ENCODE measurements at places on chromosomes 16 and 17.

DNA sequence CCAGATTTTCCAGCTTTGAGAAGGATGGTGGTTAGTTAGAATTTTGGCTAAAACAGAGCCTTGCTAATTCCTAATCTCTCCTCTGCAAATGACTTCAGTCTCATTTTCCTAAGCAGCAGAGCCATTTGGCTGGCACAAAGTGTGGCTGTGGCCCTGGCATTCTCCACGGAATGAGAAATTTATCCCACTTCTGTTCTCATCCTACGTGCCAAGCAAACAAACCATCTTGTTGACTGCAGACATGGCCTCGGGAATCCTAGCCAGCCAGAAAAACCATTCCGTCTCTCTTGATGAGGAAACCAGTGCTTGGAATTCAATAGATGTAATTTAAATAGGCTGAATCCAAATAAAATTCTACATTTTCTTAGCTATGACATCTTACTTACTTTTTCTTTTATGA is 34.1 kb upstream of the ELAC2 start:
- no peak for DNase-seq

- peak; percentile 58 for DNase-seq
These were observed 651 bp upstream of the EIF1 start for GRCh38 chr17:41687828-41688640.

DNA sequence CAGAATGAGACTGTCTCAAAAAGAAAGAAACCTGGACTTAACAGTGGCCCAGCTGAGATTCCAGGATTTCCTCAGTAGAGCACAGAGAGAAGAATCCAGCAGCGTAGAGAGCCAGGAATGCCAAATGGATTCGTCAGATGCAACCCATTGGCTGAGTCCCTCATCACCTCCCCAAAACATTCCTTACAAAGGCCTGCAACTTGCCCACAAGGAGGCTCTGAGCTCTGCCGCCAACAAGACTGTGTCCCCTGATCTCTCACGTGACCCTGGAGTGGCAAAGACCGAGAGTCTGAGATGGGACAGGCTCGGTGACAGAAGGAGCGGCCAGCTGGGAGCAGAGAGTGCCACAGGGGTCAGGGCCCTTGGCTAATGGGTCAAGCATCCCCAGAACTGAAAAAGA is 6.9 kb upstream of the CHMP6 start:
- no peak for DNase-seq

DNA sequence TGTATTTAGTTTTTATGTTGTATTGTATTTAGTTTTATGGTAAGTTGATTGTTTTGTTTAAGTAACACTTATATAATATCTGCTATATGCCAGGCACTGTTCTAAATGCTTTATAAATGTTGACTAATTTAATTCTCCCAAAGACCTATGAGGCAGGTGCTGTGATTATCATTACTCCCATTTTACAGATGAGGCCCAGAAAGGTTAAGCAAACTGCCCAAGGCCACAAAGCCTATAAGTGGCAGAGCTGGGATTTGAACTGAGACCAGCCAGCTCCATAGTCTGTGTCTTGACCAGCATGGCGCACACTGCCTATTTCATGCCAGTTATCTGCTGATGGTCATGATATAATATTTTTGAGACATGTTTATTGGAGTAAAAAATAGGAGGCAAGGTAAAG is 24.0 kb downstream of the IL21R start:
- no peak for DNase-seq

- peak; percentile 23 for DNase-seq
These were observed 3.4 kb downstream of the MIF4GD start for GRCh38 chr17:75267411-75268232.

- DNase-seq = no peak
These were observed 66.3 kb upstream of the CDH8 start for GRCh38 chr16:62102588-62102987.

DNA sequence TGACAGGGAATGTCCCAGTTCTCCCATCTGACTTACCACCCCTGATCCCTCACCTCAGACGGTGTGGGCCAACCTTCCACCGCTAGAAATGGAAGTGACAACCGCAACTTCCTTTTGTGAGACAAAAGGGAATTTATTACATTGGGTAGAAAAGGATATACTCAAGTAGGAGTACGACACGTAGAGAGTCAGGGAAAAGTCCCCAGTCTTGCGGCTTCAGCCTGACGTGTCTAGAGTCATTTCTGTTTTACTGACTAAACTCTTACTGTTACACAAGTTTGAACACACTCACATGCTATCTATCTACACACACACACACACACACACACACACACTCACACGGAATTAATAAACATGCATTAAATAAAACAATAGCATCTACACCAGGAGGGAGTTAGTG is 178.9 kb downstream of the COPRS start:
- DNase-seq = no peak

GRCh38 chr16:26795184-26795583 is 271.5 kb upstream of the C16orf82 start:
- no peak for DNase-seq

DNA sequence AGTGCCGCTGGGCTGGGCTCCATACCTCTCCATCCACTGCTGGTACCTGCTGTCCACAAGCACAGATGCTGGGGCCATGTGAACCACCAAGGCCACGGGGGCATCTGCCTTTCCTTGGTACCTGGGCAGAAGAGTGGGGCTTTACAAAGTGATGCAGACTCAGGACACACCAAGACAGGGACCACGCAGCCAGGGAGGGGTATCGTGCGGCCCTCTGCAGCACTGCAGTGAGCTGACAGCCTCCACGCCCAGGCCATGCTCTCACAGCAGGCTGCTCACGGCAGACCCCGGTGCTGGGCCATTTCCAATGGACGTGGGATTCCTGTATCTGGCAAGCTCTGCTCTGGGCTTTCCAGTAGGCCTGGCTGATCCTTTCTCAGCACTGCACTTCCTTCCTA is 14.4 kb downstream of the ELAC2 start:
- no peak for DNase-seq

DNA sequence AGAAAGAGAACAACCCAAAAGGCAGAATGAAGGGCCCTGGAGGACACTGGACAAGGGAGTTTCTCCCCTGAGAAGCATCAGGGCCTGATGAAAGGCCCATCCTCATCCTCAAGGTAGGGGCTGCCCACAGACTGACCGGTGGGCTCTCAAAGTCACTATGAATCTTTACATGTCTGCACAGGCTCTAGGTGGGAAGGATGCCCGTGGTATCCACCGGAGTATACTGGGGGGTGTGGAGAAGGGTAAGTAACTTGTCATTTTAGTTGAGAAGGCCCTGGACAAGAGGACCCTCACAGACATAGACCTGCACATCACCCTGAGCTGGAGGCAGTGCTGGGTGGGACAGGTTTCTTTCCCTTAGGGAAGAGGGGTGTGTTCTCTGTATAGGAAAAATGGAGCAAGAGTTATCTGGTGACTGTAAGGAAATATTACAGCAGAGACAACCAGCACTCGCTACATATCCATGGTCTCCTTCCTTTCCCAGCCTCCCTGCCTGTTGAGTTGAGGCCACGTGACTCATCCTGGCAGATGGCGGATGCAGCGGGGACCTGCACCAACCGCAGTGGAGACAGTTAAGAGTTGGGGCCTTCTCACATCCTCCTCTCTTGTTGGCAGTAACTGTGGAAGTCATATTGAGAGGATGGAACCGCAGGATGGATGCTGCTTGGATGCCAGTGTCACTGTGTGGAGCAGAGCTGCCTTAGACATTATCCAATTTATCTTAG is 45.6 kb upstream of the KCNJ12 start:
- DNase-seq = no peak

DNA sequence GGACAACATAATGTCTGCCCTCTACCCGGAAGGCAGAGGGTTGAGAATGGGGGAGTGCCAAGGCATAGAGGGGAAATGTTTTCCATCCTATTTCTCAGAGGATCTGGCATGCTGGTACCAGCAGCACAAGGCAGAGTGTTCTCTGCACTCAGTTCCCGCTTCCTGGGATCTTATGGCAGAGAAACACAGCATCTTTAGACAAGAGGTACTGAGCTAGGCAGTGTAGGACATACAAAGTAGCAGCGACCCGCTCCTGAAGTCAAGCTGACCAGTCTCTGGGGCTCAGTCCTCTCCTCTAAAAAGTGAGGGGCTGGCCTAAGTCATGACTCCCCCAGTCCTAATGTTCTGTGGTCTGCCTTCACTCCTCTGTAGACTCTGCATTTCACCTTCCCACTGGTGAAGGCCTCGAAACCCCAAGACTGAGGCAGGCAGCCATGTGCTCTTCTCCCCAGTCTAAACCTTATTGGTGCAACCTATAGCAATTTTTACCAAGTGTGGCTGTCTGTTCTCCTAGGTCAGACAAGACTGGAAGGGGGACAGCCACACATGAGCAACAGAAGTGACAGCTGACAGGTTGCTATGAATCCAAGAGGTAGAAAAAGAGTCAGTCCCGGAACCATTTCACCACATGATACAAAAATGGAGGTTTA is 11.3 kb upstream of the TSPOAP1 start:
- DNase-seq = no peak

DNA sequence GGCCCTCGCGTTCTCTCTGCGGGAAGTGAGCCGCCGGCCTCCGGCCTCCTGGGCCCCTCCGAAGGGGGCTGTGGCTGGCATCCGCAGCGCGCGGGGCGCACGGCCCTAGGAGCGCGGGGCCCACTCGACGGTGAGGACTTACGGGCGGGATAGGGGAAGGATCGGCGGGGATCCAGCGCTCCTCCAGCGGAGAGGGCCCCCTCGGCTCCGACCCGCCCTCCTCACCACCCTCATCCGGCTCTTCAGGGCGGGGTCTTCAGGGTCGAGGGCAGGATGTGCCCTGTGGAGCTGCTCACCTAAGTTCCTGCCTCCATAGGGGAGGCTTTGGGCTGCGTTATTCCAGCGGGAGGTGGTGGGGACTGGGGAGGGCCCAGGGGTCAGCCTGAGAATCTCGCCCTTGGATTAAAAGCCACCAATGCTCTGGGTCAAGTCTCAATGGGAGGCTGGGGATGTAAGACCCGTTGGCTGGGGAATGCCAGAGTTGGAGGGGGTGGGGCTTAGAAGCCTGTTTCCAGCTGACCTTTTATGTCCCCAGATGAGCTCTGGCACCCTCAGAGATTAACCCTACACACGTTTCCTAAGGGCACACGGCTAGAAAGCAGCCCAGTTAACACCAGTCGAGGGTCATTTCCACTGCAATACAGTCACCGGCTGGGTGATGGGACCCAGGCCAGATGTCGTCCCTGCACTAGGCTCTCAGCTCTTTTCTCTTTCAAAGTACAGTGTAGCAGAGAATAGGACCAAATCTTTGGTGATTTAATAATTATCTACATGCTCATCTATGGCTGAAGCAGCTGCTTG is 13.4 kb downstream of the TBX2 start:
- peak; percentile 42 for DNase-seq

GRCh38 chr17:61313461-61314326 is 85.9 kb upstream of the TBX2 start:
- no peak for DNase-seq

DNA sequence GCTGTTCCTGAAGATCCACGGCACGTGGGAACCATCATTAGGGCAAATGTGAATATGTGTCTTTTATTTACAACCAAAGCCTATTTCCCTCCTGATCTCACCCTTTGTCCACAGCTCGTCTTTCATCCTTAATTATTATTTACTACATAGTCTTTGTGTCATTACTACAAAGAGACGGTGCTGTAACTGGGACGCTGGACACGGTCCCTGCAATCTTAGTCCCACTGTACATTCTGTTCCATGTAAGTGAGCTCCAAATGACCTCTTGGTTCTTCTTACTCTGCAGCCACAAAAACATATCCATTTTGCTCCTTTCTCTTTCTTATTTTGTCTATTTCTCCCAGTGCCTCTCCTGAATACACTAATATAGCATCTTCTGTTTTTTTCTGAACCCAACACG is 12.7 kb upstream of the KRT23 start:
- DNase-seq = no peak

GRCh38 chr17:17341452-17341851 is 38.3 kb downstream of the NT5M start:
- DNase-seq = no peak

GRCh38 chr17:45087504-45087975 is 26.4 kb downstream of the NMT1 start:
- DNase-seq = no peak

DNA sequence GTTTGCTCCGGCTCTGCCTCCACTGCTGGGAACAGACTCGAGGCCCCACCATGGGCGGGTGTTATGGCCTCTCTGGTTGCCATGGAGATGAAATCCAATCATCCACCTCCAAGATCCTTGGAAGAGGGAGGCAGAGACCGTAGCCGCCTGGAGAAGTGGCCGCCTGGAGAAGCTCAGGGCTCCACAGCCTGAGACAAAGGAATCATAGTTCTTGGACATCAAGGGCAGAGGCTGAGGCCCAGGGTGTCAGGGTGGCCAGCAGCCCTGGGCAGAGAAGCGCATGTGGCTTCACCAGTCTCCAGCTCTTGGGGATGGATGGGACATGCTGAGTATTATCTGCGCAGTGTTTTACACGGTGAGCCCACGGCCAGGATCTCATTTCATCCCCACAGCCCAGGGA is 36.2 kb downstream of the ABR start:
- DNase-seq = no peak

- no peak for DNase-seq
These were observed 32.7 kb downstream of the NFATC3 start for GRCh38 chr16:68117884-68118283.

DNA sequence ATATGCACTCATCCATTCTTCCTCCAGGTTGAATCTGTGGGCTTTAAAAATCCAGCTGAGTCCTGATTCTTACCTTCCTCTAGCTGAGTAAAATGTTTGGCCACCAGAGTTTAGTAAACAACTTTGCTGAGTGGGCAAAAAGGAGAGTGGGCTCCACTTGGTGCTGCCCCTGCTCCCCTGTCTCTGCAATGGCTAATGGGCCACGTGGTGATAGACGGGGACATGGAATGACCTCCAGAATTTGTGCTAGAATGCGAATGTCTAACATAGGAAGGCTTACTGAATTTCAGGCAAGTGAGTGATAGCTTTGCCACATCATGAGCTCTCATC is 137.3 kb upstream of the CES5A start:
- DNase-seq = no peak

DNA sequence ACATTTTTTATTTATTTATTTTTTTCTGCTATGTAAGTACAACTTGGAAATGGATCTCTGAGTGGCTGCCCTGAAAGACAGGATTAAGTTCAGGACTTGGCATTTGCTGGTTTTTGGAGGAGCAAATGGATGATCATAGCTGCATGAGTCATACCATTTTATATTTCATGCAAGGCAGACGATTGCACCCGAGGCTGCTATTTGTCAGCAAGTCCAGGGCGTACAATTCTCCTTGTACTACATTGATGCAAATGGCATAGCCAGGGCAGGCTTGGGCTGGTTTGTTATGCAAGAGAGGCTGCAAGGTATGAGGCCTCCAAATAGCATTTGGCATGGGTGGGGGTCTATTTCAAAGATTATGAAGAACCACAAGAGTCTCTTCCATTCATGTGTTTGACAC is 81.2 kb upstream of the CACNG3 start:
- DNase-seq = no peak

GRCh38 chr16:13453325-13453724 is 466.6 kb upstream of the ERCC4 start:
- peak; percentile 87 for DNase-seq

DNA sequence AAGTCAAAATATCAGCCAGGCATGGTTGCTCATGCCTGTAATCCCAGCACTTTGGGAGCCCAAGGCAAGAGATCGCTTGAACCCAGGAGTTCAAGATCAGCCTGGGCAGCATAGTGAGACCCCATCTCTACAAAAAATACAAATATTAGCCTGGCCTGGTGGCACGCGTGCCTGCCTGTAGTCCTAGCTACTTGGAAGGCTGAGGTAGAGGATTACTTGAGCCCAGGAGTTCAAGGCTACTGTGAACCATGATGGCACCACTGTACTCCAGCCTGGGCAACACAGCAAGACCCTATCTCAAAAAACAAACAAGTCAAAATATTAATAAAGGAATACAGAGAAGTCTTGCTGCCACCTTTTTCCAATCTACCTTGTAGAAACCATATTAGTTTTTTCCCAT is 4.2 kb downstream of the ZNF689 start:
- no peak for DNase-seq

GRCh38 chr17:78665952-78666920 is 89.0 kb upstream of the DNAH17 start:
- DNase-seq = no peak

Measured in NCI-H345 (cell line).